ENCODE measurements at places on chromosomes 7 and 10.

- peak; percentile 62 for DNase-seq
Measured at GRCh38 chr10:44925224-44925623, 14.1 kb downstream of the TMEM72 start.

DNA sequence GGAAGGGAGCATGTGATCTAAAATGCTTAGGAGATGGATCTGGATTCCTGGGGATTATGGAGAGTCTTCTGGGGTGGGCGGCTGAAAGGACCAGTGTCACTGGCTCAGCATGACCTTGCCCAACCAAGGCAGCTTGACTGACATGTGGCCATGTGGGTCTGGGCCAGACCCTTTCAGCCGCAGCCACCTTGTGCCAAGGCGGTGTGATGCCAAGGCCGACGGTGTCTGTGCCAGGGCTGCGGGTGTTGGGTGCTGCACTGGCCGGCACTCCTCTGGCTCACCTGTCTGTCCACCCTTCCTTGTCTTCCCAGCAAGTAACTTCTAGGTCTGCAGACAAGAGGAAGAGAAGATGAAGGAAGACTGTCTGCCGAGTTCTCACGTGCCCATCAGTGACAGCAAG, 8.8 kb downstream of the DEPP1 start:
- DNase-seq: no peak

GRCh38 chr10:26435852-26436251, 2.3 kb upstream of the APBB1IP start:
- no peak for DNase-seq

DNA sequence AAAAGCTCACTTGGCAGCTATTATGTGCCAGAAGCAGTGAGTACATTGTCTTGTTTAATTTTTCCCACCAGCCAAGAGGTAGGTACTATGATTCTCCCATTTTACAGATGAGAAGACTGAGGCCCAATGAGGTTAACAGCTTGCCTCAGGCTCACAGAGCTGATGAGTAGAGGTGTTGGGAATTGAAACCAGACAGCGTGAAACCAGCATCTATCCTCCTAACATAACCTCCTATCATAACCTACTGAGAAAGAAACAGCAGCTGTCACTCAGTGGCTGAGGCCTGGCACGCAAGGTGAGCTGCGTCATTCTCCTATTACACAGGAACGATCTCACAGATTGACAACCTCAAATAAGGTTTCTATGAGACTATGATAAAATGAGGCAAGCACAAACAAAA, 6.2 kb downstream of the PYROXD2 start:
- no peak for DNase-seq

- DNase-seq: no peak
Measured at GRCh38 chr7:14341200-14341775, 351.8 kb upstream of the ETV1 start.

DNA sequence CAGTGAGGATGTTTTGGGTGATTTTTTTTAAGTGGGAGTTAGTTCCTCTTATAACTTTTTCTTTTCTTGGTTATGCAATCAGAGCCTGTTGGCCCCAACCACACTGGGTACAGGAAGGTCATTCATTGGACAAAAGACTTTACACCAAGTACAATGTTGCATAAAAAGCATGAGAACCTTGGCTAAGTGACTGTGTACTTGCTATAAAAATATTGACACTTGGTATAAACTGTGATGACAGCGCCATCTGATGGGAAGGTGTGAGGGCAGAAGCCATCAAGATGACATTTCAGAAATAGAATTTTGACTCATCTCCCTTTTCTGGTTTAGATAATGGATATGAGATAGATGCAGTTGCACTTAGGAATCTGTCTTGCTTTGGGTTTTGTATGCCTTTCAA, 126.4 kb upstream of the CCDC6 start:
- peak; percentile 32 for DNase-seq

DNA sequence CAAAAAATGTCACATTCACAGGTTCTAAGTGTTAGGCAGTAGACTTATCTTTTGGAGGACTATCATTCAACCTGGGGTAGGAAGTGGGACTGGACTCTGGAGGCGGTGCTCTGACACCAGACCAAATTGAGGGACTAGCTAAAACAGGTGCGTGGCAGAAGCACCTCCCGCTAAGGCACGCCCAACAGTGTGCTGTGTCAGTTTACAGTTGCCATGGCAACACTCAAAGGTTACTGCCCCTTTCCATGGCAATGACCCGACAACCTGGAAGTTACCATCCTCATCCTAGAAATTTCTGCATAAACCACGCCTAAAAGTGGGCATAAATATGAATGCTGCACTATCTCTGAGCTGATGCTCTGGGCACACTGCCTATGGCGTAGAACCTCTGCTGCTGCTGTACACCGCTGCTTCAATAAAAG, 14.0 kb upstream of the BLNK start:
- no peak for DNase-seq

GRCh38 chr7:114979388-114979787, 57.5 kb downstream of the MDFIC start:
- DNase-seq: no peak

- no peak for DNase-seq
Measured at GRCh38 chr10:35329520-35329919, 6.8 kb upstream of the CCNY start.

DNA sequence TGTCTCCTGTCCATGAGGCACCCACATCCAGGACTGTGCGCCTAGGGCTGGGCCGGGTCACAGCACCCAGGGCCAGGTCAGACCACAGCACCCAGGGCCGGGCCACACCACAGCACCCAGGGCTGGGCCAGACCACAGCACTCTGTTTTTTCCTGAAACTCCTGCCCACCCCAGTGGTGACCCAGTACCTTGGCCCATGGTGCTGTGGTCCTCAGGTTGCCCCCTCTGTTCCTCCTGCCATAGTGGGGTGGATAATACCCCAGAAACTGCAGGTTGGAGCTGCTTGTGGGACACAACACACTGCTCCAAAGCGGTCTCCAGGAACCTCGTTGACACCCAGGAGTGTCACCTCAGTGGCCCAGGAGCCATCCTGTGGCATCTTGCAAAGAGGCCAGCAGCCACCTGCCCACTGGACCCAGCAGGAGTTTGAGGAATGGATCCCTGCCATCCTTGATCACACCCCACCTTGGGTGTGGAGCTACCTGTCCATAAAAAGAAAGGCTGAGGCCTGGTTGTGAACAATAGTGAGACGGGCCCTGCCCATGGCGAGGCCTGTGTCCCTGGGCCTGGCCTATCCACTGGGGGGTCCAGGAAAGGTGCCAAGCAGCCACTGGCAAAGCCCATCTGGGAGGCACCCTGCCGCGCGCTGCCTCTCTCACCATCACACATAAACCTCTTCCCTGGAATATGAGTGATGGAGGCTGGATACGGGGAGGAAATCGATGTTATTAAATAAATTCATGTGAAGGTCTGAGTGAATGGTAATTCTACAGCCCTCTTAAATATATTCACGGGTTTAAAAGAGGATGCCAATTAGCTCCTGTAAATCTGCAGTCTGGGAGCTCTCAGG, 89.0 kb downstream of the NKX6-2 start:
- no peak for DNase-seq

DNA sequence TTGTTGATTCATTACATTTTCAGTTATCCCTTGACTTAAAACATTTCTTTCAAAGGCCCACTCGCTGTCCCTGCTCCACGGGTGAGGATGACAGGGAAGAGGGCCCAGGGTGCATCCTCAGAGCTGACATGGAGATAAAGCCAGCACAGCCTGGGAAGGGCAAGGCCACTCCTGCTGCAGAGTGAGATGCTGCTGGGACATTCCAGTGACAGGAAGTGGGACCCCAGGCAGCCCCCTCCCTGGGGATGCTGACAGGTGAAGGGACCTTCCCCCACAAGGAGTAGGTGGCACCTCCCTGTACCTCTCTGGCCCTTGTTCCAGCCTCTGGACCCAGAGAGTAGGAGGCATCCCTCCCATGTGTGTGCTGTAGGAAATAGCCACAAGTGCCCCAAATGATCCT, 97.8 kb upstream of the DDC start:
- DNase-seq: no peak

DNA sequence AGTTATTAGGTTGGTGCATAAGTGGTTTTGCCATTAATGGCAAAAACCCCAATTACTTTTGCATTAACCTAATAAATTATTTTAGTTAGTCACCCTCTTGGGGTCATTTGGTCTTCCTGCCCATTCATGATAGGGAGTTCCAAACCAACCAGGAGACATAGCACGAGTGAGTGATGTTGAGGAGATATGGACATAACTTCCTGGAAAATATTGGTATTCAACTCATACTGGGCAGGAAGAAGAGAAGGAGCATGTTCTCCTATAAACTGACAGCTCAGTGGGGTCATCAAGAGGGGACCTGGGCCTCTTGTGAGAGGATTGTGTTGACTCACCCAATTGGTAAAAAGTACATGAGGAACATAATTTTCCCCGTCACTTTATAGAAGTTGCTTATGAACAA, 23.7 kb downstream of the SPAG6 start:
- DNase-seq: no peak
